ENCODE measurements at places on chromosomes 3 and 15.
A peak's percentile ranks its signal among the peaks of the same experiment; 100 is the strongest.

GRCh38 chr15:66721020-66721419 is 19.0 kb downstream of the SMAD6 start:
- no peak for DNase-seq

DNA sequence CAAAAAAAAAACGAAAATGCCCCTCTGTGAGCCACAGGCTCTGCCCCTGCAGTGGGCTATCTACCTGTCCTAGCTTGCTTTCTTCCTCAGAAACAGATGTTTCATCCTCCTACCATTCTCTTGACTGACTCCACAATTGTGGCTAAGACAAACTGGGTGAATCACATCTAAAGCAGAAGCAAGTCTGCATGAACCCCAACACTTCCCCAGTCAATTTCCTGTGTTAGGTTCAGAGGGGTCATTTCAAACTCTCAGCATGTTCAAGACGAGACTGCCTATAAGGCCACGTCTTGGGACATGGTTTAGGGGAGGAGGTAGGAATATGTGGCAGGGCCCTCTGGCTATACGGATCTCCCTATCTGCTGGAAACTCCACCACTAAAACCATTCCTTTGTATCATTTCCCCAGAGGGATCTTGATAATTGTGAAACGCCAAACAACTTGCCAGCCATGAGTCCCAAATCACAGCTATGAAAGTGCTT is 28.6 kb upstream of the ANKDD1A start:
- DNase-seq: peak; percentile 50

- no peak for DNase-seq
Measured at GRCh38 chr3:59605318-59605717, 555.5 kb upstream of the CFAP20DC start.

DNA sequence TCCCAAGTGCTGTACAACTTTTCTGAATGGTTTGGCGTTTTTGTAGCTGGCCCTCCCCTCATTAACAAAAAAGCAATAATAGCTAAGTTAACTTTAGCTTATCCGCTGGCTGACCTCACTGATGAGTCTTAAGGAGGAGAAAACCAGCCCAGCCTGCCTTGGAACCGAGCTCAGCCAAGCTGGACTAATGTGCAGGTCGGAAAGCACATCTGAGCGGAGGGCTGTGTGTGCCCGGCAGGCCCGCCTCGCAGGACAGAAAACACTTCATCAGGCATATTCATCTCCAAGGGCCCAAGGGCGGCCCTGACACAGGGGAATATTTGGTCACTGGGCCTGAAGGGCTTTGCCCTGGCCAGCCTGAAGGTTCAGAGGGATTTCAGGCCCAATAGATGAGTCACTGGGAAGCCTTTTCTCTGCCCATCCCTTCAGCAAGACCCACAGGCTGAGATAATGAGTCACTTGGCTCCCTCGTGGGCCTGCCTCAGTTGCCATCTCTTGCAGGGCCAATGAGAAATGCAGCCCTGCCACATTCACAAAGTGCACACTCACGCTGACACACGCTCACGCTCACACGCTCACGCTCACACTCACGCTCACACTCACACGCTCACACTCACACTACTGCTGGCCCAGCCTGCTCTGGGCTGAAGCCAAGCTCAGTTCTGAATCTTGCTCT is 75.1 kb downstream of the SLC12A8 start:
- peak; percentile 88 for DNase-seq

DNA sequence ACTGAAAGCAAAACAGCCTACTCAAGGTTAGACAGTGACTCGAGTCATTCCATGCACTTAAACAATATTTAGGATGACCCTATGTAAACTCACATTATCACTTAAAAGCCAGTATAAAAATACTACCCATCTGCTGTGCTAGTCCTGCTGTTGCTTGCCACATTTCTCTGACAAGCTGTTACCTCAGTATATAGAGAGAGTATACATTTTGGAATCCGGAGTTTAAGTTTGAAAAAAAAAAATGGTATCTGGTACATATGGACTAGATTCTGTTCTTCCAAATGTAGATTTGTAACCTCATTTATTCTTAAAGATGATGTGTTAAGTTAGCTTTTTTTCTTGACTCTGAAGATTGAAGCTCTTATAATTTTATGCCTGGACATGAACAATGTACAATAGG is 503.8 kb upstream of the TPRG1 start:
- DNase-seq: no peak

DNA sequence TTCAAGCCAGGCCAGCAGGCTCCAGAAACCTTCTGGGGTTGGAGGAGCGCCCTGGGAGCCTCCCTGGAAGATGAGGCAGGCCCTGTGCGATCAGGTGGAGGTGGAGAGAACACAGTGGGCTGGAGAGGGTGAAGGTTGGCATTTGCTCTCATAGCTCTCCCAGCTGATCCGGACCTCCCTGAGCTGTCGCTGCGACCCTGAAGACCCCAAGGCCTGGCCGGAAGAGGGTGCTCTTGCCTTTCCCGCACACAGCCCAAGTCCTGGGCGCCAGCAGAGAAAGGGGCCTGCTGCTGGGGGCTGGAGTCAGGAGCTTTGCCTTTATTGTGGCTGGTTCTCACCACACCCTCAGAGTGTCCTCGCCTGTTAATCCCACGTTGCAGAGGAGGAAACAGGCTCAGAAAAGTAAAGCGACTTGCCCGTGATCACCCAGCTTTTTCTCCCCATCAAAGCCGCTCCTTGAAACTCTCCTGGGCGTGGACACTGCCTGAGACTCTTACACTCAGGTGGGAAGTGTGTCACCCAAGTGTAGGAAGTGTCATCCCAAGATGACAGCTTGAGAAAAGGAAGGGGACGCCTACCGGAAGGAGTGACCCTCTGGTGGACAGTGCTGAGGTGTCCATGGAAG is 8.6 kb upstream of the RPL29 start:
- peak; percentile 37 for DNase-seq

GRCh38 chr3:72279068-72279604 is 494.2 kb upstream of the PROK2 start:
- DNase-seq: no peak

DNA sequence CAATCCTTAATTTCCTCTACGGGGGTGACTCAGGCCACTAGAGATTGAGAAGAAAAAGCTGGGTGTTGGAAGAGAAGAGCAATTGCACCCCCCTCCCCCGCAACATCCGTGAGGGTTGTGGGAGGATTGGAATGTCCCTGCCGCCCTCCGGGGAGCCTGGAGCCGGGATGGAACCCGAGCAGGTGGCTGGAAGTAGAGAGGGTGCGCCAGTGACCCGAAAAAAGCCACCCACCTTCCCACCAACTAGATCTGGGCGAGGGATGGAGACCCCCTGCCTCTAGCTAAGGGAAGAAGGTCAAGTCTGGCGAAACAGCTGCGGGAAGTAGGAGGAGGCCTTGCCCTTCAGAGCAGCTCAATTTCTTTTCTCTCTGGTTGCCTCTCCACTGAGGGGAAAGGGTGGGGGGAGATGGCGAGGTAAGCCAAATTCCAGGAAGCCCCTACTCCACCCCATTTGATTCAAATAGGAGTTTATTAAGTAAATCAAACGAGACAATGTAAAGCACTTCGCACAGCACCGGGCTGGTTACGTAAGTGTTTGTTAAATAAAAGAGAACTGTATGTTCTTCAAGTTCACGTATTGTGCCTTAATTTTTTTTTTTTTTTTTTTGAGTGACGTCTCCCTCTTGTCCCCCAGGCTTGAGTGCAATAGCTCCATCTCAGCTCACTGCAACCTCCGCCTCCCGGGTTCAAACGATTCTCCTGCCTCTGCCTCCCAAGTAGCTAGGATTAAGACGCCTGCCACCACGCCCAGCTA is 1.1 kb upstream of the WWTR1 start:
- peak; percentile 83 for DNase-seq

GRCh38 chr3:64293121-64293520 is 67.9 kb upstream of the PRICKLE2 start:
- no peak for DNase-seq

- peak; percentile 21 for DNase-seq
Measured at GRCh38 chr3:47315069-47315647, 32.4 kb downstream of the KLHL18 start.

DNA sequence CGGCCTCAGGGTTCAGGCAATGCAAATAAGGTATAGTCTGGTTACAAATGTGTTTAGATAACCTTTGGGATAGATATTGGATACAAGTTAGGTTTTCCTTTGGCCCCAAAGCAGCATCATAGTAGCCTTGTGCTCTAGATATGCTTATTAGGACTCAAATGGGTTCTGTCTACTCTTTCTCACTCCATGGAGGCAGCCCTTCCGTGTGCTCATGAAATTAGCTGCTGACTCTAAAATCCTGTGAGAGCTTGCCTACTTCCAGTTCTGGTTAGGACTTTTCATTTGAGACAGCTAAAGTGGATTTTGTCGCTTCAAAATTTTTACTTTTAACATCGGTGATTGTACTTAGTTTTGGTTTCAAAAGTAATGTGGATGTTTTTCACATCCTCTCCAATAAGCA is 1.6 kb downstream of the CDV3 start:
- DNase-seq: no peak

- peak; percentile 33 for DNase-seq
Measured at GRCh38 chr15:23877502-23878412, 190.7 kb upstream of the NDN start.

- DNase-seq: no peak
Measured at GRCh38 chr15:43246261-43246774, 20.4 kb downstream of the TGM5 start.

DNA sequence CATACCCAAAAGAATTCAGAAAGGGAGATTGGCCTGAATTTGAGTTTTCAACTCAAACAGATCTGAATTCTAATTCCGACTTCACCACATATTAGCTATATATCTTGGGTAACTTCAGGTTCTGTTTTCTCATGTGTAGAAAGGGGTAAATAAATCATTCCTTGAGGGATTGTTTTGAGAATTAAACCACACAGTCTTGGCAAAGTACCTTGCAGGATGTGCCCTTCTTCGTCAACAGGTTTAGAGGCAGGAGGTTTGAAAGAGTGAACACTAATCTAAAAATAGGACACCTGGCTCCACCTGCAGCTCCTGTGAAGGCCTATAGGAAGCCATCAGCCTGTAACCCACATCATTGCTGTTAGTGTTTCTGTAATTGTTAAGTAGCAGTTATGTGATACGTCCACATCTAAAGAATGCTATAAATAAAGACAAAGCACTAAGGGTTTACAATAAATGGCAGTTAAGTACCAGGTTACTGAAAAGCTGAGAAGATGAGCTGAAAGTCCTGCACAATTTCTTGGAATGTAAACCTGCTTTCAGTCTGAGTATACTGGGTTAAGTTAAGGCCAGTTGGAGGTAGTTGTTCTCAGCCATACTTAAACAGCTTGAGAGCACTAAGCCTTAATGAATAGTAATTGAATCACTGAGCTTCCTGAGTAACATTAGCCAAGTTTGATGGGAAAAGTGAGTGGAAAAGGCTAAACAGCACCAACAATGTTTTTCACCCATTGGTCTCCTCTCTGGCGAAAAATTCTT is 6.0 kb downstream of the CCDC80 start:
- DNase-seq: no peak

GRCh38 chr3:72593881-72594397 is 254.3 kb downstream of the SHQ1 start:
- peak; percentile 30 for DNase-seq

DNA sequence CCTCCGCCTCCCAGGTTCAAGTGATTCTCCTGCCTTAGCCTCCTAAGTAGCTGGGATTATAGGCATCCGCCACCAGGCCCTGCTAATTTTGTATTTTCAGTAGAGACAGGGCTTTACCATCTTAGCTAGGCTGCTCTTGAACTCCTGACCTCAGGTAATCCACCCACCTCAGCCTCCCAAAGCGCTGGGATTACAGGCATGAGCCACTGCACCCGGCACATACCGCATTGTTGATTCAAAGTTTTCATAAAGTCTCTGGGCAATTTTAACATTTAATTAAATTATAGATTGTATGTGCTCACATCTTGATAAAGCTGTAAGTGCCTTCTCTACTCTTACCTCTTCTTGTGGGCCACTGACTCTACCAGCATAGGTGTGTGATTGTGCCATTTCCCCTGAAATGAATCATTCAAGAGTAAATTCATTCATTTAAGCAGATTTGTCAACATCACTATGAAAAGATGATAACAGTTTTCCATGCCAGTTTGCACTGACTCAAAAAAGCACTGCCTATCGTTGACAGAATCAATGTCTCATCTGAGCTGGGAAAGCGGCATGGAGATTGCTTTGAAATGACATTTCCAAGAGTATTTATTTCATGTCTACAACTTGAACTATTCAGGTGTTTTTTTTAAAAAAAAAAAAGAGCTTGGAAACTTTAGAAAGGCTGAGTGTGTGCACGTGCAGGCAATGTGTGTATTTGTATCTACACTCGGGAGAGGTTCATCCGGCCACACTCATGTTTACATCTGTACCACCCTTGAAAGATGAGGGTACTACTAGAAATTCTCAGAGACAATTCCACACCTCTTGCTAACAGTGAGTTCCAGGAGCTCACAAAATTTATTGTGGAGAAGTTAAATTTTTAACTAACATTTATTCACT is 3.5 kb downstream of the BCL2A1 start:
- DNase-seq: peak; percentile 9

- DNase-seq: no peak
Measured at GRCh38 chr3:23487015-23487414, 283.9 kb downstream of the UBE2E2 start.

GRCh38 chr3:67497746-67498145 is 156.7 kb downstream of the SUCLG2 start:
- DNase-seq: no peak

- no peak for DNase-seq
Measured at GRCh38 chr3:50323092-50323600, 601 bp upstream of the HYAL2 start.

DNA sequence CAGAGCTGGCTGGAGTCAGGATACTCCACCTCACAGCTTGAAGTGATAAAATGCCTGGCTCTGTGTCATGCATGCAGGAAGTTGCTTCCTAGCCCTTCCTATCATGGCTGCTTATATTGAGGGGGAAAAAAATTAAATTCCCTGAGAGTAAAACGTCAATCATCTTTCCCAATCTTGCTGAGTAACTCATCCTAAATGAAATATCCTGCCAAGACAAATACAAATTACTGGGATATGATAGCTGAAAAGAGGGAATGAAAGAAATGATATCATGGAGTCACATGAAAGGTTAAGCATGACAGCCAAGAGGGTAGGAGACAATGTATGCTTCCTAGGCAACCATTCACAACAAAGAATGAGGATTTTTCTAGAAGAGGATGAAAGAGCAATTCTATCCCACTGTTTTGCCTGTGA is 110.6 kb downstream of the ABI3BP start:
- DNase-seq: no peak

GRCh38 chr3:156071031-156071430 is 49.3 kb upstream of the KCNAB1 start:
- no peak for DNase-seq

DNA sequence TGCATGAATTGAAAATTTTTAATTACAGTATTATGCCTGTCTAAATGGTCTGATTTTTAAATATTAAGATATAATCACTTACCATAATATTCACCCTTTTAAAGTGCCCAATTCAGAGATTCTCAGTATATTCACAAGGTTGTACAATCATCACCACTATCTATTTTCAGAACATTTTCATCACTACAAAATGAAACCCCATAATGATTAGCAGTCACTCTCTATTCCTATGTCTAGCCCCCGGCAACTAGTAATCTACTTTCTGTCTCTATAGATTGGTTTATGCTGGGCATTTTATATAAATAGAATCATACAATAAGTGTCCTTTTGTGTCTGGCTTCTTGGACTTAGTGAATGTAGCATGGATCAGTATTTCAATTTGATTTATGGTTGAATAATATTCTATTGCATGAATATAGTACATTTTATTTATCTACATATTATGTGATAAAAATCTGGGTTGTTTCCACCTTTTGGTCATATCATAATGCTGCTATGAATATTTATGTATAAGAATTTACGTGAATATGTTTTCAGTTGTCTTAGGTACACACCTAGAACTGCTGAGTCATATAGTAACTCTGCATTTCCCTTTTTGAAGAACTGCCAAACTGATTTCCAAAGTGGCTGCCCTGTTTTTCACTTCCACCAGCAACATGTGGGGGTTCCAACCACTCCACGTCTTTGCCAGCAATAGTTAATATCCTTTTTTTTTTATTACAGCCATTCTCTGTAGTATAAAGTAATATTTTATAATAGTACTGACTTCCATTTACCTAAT is 485.7 kb upstream of the ZNF385D start:
- DNase-seq: no peak

Measured in iris pigment epithelial cell (primary cell).